Stimulated activated CD8-positive, alpha-beta memory T cell treated with anti-CD3 and anti-CD28 coated beads, Interleukin-15, amount 100 ng/mL, for 48 hours (primary cell): ENCODE measurements at places on chromosomes 13 and 19.

GRCh38 chr19:21483589-21484170, 21.7 kb upstream of the ZNF429 start:
- DNase-seq, result peak; percentile 40

GRCh38 chr19:47497050-47497766, 13.2 kb upstream of the KPTN start:
- no peak for DNase-seq

GRCh38 chr19:55077106-55077505, 1.4 kb downstream of the EPS8L1 start:
- no peak for DNase-seq

DNA sequence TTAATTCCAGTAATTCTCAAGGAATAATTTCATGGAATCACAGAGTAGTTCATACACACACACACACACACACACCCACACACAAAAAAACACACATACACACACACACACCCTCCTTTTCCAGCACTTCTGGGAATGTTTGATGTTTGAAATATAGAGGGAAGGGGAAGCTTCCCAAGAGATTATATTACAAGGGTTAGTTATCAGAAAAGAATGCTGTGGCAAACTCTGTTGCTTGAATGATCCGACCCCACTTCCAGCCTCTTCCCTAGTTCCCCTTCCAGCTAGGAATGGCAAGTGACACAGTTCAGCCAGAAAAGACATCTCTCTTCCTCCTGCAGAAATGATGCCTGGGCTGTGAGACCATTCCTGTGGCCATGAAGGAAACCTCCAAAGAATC, 49.9 kb downstream of the KCTD12 start:
- no peak for DNase-seq

DNA sequence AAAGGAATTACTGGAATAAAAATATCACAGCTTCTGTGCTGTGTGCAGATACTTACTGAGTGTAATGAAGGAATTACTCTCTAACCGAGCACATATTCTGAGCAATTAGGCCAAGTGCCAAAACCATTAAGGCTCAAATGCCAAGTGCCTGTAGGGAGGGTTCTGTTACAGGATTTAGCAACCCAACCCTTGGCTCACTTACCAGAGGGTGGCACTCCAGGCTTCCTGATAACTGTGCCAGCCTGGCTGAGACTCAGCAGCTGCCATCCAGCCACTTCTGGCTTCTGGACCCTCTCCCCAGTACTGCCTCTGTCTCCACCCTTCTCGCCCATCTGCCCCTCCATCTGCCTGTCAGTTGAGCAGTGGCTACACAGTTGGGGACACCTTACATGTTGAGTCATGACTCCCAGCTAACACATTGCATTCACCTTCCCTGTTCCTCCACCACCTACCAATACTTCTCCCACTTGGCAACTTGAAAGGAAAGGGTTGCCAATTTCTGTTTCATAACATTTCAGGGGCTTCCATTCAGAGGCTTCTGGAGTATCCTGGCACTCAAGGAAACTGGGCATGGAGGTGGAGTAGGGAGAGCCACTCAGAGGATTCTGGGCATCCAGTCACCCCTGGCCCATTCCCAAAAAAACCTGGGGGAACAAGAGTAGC, 110.5 kb downstream of the COG6 start:
- no peak for DNase-seq

- no peak for DNase-seq
Measured at GRCh38 chr19:15022752-15023151, 26.5 kb upstream of the CASP14 start.

DNA sequence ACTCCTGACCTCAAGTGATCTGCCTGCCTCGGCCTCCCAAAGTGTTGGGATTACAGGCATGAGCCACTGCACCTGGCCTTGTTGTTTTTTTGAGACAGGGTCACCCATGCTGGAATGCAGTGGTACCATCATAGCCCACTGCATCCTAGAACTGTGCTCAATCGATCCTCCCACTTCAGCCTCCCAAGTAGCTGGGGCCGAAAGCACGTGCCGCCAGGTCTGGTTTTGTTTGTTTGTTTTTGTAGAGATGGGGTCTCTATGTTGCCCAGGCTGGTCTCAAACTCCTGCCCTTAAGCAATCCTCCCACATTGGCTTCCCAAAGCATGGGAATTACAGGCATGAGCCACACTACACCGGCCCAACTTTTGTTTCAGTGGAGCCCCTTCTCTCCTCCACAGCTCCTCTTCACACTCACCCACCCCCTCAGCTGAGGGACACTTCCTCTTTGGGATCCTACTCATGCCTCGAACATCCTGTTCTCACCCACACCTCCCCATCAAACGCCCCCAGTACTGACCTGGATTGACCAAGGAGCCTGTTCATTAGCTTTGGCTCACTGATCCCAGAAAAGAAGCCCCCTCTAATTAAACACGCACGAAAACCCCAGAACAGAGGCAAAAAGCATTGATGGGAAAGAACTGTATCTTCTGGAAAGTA, 12.8 kb upstream of the CERS4 start:
- DNase-seq, result no peak

DNA sequence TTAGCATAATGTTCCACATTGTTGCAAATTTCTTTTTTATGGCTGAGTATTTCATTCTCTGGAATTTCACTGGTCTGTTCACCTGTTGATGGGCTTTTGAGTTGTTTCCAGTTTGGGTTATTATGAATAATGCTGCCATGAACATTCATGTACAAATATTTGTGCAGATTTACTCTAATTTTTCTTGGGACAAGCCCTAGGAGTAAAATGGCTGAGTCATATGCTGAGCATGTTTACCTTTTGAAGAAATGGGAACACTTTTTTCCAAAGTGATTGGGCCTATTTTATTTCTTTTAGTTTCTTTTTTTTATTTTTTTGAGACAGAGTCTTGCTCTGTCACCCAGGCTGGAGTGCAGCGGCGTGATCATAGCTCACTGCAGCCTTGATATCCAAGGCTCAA, 4.7 kb upstream of the FBL start:
- no peak for DNase-seq

- no peak for DNase-seq
Measured at GRCh38 chr13:51244637-51245405, 22.6 kb downstream of the FAM124A start.

GRCh38 chr13:37956536-37956935, 87.0 kb upstream of the TRPC4 start:
- DNase-seq, result no peak

GRCh38 chr13:53191091-53191490, 162.5 kb downstream of the OLFM4 start:
- no peak for DNase-seq

DNA sequence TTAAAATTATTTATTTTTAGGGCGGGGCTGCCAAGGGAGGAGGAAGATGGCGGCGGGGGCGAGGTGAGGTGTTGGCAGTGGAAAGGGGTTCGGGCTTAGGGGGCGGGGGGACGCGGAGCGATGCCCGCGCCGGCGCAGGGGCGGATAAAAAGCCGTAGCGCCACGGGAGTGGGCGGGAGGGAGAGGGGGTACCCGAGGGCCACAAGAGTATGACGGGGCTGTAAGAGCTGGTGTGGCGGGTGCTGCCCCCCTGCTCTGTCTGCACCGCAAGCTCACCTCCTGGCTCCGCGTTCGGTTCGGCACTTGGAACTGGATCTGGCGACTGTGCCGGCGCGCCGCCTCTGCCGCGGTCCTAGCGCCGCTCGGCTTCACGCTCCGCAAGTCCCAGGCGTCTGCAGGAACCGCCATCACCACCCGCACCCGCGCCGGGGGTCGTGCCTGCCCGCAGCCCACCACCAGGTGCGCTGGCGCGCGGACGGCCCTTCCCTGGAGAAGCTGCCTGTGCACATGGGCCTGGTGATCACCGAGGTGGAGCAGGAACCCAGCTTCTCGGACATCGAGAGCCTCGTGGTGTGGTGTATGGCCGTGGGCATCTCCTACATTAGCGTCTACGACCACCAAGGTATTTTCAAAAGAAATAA, 265.2 kb upstream of the SGCG start:
- no peak for DNase-seq

- peak; percentile 27 for DNase-seq
Measured at GRCh38 chr13:113297370-113298042, 467 bp downstream of the LAMP1 start.

DNA sequence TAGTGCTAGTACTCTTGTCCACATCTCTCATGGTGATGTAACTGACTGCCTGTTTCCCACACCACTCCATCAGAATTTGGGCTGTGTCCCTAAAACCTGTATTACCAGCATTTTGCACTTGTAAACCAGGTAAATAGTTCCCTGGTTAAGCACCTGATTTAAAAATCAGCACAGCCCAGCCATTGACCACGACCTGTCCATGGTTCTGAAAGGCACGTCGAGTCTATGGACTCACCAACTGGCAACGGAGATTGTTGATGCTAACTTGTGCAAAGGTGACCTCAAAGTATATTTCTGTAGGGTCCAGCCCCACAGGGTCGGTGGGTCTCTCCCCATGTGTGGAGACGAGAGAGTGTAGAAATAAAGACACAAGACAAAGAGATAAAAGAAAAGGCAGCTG, 46.7 kb upstream of the ZNF835 start:
- DNase-seq, result no peak

- DNase-seq, result no peak
Measured at GRCh38 chr19:18523841-18524240, 2.0 kb upstream of the ELL start.

- DNase-seq, result no peak
Measured at GRCh38 chr19:43457809-43458208, 7.6 kb downstream of the LYPD3 start.

- DNase-seq, result no peak
Measured at GRCh38 chr19:35295792-35296462, 4.0 kb downstream of the MAG start.

DNA sequence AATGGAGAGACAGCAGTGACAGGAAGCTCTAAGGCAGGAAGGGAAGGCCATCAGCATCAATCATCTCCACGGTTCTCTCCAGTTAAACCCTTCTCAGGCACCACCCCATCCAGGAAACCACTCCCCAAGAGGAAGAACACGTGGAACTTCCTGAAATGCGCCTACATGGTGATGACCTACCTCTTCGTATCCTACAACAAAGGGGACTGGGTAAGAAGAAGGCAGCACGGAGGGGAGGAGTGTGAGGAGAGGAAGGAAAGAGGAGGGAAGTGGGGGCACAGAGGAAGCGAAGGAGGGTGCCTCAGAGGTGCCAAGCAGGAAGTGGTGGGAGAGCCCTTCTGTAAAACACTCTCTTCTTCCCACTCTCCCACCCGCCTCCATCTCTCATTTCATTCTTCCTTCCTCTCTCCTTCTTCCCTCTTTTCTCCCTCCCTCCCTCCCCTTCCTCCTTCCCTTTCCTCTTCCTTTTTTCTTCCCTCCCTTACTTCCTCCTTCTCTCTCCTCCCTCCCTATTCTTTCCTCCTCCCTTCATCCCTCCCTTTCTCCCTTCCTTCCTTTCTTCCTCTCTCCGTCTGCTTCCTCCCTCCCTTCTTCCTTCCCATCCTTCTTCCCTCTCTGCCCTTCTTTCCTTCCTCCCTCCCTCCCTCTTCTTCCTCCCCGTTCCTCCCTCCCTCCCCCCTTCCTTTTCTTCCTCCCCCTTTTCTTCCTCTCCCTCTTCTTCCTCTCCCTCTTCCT, 12.6 kb downstream of the ZSCAN5A start:
- DNase-seq, result no peak

- DNase-seq, result no peak
Measured at GRCh38 chr19:43545276-43545675, 12.3 kb downstream of the ZNF575 start.

DNA sequence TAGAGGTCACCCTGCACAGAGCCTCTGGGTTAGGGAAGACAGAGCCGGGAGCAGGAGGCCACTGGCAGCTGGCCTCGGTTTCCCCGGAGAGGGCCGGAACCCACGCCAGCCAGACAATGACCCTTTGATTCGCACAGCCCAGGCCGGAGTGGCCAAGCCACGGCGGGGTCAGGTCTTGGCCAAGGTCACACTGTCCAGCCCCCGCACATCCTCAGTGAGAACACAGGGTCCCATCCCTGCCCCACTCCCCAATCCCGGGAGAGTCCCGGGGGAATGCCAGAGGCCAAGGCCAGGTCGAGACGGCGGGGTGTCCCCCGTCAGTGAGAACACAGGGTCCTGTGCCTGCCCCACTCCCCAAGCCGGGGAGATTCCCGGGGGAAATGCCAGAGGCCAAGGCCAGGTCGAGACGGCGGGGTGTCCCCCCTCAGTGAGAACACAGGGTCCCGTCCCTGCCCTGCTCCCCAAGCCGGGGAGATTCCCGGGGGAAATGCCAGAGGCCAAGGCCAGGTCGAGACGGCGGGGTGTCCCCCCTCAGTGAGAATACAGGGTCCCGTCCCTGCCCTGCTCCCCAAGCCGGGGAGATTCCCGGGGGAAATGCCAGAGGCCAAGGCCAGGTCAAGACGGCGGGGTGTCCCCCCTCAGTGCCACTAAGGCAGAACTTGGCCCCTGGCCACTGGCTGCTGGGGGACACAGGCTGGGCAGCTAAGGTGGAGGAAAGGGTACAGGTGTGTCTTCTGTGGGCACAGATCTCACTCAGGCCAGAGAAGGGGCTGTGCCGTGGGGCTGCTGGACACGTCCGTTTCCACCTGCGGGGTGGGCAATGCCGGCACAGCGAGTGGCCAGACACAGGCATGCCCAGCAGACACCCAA, 1.7 kb upstream of the FSTL3 start:
- no peak for DNase-seq

GRCh38 chr13:78978381-78978998, 319.5 kb upstream of the OBI1 start:
- DNase-seq, result no peak

DNA sequence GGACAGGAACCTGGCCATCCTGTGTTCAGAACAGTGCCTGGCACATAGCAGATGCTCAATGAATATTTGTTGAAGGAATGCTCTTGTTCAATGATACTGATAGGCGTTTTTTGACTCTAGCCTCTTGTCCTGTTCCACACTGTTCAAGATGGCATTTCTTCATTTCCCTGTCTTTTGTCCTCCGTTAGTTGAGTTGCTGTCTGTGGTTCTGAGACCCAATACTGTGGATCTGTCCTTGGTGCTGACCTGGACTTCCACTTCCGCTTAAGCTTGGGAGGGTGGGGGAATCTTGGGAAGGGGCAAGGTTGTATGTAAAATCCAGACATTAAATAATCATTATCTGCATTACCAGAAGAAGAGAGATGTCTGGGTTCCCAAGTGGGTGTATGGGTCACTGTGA, 8.3 kb upstream of the KCNN4 start:
- DNase-seq, result no peak

DNA sequence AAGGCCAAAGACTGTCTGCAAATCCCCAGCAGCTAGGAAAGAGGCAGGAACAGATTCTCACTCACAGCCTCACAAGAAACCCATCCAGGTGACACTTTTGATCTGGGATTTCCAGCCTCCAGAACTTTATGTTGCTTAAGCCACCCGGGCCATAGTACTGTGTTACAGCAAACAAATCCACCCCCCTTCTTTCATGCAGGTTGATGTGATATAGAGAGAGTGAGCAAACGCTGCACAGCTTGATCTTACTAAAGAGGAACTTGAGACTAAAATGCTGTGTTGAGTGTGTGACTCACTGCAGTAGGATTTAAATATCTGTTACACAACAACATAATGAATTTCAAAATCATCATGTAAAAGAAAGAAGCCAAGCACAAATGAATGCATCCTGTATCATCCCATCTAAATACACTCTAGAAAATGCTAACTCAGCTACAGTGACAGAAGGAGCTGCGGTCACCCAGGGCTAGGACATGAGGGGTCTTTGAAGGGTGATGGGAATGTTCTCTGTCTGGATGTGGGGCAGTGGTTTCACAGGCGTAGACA, 32.2 kb downstream of the RCBTB2 start:
- no peak for DNase-seq
